Activated CD4-positive, alpha-beta T cell treated with anti-CD3 and anti-CD28 coated beads, Interleukin-2, amount 50 U/mL, for 4 hours (primary cell): ENCODE measurements at places on chromosomes 1 and 21.

DNA sequence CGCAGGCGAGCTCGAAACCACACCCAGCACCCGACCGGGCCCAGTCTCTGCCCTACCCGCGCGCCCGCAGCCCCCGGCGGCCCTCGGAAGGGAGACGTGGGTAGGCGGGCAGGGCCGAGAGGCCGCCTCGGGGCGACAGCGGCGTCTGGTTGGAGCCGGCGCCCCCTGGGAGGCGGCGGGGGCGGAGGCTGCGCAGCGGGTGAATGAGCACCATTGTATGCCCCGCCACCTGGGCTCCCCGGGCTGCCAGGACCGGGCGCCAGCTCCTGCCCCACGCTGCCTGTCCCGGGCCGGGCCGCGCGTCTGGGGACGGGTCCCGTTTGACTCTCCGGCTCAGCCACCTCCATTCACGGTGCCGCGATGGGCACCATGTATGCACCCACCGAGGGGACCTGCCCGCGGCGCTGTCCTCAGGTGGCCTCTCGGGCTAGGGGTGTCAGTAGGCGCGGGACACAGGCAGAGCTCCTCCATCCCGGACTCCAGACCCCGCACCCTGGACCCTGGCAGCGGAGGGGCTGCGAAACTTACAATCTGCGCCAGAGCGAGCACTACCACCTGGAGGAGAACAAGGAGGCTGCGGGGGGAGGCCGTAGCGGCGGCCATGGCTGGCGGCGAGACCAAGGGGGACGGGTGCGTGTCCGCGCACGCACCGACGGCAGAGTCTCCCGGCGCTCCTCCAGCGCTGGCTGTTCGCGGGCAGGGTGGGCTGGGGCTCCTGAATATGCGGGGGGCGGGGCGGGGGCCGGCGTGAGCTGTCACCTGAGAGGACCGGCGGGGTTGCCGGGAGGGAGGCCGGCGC is at the start of gene COL9A2:
Gene COL9A2, minus strand, starts transcription at position 692 of the 799 bp plus-strand sequence. Its CDS starts 89 bp downstream, at position 603.
- peak; percentile 44 for DNase-seq

GRCh38 chr1:91680556-91681155 is 180.0 kb downstream of the CDC7 start:
- no peak for DNase-seq

DNA sequence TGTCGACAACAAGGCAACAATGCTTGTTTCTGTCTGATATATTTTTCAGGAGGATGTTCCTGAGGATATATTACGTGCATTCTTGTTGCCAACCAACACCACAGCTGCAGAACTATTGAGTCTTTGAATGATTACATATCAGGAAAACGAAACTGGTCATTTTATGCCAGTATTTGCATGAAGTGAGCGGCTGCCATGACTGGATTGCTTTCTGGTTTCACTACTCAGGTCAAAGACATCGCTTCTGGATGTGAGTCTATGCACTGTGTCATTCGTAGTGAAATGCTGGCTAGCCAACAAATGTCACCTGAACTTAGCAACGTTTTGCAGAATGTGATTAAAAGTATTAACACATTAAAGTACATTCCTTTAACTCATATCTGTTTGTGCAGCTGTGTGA is 35.8 kb upstream of the OLFM3 start:
- no peak for DNase-seq

DNA sequence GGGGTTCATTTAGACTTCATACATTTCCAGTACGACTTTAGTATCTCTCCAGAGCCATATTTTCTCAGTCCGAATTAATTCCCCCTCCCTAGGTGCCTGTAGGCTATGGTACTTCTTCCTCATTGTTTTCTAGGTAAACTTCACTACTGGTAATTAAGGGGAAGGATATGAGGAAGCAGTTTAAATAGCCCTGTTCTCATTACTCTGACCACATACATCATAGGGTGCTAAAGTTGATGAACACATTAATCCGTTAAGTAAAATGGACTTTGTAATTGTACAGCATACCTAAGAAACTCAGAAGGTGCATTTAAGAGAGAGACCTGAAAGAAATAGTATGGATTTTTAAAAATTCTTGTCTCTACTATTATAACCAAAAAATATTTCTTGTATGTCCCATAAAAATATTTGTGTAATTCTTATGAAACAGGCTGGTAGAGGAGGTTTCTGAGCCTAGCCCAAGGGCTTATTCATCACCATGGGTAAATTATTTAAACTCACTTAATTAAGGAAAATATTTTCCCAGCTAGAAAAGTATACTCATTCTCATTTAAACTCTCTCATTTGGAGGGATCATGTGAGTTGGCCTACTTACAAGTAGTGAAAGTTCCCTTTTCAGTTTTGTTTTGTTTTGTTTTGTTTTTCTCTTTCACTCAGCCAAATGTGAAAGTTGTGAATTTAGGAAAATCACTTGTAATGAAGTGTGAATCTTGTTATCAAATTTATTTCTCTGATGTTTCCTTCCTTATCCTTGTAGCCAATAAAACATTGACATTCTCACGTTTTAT is 2.0 kb downstream of the PRMT6 start:
- no peak for DNase-seq

GRCh38 chr1:216047811-216048572 is 375.3 kb downstream of the USH2A start:
- no peak for DNase-seq

DNA sequence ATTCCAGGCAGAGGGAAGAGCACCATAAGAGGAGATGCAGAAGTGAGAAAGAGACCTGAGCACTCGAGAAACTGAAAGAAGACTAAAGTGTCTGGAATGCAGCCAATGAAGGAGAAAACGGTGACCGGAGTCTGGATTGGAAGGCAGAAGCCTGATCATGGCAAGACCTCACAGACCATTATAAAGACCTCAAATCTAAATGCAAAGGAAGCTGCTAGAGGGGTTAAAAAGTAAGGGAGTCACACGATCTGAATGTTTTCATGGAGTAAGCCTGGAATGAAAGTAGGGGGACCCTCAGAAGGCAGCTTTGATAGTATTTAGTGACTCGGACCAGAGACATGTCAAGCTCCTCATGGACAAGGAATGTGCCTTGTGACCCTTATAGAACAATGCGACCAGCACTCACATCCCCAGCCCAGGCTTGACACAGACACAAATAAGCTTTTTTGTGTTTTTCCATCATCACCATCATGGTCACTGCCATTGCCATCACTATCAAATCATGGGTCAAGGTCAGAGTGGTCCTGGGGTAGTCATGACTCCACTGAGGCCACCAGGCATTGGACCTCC is 183.6 kb downstream of the SEC16B start:
- no peak for DNase-seq

- DNase-seq, result no peak
These were observed 561.8 kb upstream of the ADAMTS5 start for GRCh38 chr21:27528697-27529096.

- no peak for DNase-seq
These were observed 6.8 kb downstream of the MINDY1 start for GRCh38 chr1:150999926-151000325.

GRCh38 chr1:115492880-115493279 is 148.9 kb upstream of the VANGL1 start:
- no peak for DNase-seq

- no peak for DNase-seq
These were observed 36.0 kb downstream of the SIPA1L2 start for GRCh38 chr1:232593717-232594502.

DNA sequence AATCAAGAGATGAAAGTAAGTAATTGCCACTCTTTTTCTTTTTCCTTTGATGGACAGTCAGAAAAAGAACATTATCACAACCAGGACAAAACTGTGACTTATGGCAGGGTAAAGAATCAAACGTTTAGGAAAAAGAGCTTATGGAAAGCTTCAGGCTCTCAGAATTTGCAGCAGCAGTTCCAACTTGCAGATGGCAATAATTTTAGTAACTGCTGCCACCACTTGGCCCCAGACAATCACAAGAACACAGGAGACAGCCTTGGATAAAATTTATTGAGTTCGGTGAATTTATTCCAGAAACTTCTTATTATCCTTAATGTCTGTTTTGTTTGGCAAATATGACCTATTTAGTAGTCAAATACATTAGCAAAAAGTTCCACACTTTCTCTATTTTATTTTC is 804.4 kb downstream of the BRINP3 start:
- DNase-seq, result no peak

GRCh38 chr21:43591571-43591970 is 67.7 kb downstream of the HSF2BP start:
- DNase-seq, result no peak

GRCh38 chr1:12342401-12343003 is 112.7 kb downstream of the VPS13D start:
- DNase-seq, result no peak

DNA sequence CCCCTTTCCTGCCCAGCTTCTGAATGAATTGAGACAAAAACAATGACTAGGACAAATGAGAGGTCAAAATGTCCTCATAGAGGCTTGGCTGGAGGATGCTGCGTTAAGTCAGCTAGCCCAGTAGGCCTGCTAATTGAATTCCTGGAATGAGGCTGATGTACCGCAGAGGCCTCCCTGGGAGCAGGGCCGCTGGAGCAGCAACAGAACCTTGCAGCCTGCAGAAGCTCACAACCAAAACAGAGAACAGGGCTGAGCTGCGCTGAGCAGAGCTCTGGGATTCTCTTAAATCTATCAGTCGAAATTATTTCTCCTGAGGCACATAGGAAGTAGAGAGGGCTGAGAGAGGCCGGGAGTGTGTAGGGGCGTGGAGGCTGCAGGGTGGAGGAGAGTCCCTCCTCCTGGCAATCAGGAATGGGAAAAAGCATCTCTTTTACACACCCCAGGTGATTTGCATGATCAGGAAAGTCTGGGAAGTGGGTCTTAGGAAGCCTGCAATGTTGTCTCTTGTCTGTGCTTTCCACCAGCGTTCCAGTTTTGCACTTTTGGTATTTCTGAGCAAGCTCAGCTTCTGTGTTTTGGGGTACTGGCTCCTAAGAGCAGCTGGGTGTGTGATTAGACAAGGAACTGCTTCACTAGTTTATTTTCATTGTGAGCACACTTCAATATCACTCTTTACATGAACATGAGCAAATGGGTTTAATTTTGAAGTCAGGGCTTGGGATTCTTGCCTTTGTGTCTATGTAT is 66.5 kb downstream of the RYR2 start:
- DNase-seq, result no peak

DNA sequence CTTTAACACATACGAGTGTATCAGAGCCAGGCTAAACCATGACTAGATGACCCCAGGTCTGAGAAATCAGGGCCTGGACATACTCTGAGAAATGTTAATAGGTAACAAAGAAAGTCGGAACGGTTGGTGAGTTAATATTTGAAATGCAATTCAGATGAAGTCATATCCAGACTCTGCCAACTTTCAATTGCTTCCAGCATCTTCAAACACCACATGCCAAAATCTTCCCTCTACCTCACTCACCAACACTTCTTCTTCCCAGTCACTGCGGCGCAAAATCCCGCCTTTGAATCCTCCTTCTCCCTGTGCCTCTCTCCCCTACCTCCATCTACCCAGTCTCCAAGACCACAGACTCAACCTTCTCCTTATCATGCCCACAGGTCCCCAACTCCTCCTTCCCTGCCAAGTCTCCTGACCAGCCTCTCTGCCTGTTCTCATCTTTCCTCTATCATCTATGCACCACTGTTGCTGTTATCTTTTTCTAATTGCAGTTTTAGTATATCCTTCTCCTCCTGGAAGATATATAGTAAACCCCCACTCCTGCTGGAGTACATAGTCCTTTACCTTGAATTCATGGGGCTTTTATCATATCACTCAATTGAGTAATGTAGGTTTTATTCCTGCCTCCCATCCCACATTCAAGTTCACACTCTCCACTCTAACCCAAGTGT is 41.3 kb downstream of the ZBTB18 start:
- no peak for DNase-seq

GRCh38 chr1:216330262-216330661 is 93.0 kb downstream of the USH2A start:
- no peak for DNase-seq

GRCh38 chr1:203185585-203185984 is 919 bp downstream of the CHI3L1 start:
- DNase-seq, result no peak

DNA sequence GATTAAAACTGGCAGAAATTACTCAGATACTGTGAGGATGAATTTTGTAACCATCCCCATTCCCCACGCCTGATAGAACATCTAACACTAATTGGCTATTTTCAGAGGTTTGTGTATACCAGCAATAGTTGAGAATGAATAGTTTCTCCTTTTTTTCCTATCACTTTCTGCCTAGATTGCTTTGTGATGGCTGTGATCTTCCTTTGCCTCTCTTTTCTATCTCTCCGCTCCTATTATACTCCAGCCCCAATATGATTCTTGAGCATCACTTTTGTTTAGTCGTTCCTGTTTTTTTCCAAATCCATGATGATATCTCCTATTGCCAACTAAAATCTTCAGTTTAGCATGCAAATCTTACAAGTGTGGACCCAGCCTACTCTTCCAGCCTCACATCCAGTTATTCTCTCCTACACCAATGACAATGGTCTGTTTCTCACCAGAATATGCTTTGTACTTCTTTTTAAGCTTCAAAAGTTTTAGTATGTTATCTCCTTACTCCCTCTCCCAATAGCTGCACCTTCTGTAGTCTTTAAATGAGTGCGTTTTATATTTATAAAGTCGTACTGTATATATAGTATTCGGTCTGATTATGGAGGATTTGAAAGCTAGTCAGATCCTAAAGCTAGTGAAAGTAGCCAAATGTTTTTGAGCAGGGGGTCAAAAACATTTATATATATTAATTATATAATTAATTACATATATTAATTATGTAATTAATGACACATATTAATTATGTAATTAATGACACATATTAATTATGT is 25.2 kb downstream of the MAGI3 start:
- no peak for DNase-seq

- DNase-seq, result peak; percentile 89
These were observed at the start of gene TARDBP for GRCh38 chr1:11012260-11013159. Gene TARDBP (plus strand): TSS chr1:11012654. CDS start chr1:11013728, 1,074 bp downstream.

GRCh38 chr1:228166170-228166936 is 749 bp downstream of the IBA57 start:
- DNase-seq, result peak; percentile 40

- peak; percentile 17 for DNase-seq
These were observed 212.8 kb upstream of the RAB4A start for GRCh38 chr1:229058111-229058561.

DNA sequence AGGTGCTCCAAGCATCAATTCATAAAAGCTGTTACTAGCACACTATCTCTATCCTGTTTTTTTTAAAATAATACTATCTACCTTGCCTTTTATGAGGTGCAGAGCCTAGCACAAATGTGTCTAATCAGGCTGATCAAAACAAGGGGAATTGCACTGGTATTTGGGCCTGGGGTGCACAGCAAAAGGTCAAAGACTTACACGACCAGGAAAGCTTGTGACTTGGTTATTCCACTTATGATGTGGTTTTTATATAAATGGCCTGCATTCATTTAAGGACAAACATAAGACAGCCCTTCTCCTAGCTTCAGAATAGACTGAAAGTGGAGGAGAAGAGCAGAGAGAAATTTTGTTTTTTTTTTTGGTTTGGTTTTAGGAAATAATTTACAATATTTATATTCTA is 98.4 kb upstream of the SGIP1 start:
- no peak for DNase-seq

DNA sequence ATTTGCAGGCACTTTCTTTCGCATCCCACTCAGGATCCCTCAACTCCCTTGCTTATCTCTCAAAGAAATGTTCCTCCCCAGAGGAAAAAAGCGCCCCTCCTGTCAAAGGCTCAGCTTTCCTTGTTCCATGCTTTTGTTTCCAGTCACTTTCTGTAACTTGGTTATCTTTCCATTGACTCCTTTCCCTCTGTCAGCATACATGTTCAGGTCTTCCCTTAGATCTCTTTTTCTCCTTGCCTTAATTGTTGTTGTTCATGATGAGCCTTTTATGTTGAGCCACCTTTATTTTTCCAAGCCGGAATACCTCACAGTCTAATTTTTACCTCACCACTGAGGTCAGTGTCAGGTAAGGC is 46.5 kb upstream of the PODN start:
- DNase-seq, result no peak

- no peak for DNase-seq
These were observed 316.9 kb downstream of the VAV3 start for GRCh38 chr1:107648071-107648470.

- DNase-seq, result no peak
These were observed 2.8 kb upstream of the BACE2 start for GRCh38 chr21:41164981-41165655.
